CD4-positive, alpha-beta T cell treated with Interleukin-6 at 100 ng/mL for 8 hours (primary cell): ENCODE measurements at places on chromosomes 5 and 9.

GRCh38 chr5:172479784-172480115 lies 25.4 kb upstream of the SH3PXD2B start:
- DNase-seq, result no peak

DNA sequence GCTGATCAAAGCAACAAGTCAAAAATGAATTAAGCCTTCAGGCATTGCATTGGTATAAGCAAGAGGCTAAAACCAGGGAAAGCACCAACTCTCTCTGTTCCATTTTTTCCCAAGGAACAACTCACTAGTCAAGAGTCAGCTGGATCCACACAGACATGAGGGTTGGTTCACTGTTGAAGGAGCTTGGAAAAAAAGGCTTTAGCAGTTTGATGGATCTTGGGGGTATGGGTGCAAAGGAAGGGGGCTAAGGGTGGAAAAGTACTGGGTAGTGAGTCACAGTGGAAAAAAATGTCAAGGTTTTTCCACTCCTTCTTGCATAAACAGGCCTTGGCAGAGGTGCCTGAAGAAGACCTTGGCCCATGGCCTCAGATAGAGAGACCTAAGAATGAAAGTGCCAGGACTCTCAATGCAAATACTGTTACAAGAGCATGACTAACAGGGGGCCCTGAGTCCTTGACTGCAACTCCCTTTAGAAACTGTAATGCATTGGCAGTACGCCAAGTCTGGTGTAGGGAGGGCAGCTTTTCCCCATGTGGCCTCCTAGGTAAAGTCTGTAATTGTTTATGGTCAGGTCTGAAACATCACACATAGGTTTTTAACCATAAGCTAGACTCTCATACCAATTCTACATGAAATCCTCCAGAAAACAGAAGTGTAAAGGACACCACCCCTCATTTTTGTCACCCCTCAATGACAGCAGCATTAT lies 23.7 kb downstream of the ACTL7A start:
- no peak for DNase-seq

DNA sequence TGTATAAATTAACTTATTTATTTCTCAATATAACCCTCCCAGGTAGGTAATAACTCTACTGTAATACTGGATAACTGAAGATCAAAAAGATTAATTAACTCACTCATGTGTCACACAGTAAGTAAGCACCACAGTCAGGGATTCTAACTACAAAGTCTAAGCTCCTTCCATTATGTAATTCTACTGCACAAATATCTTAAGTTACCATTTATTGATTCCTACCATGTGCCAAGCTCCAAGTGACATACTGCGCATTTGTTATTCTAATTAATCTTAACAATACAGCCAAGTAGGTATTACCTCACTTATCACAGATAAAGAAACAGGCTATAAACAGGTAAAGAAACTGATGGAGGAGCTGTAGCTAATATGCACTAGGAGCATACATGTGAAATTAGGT lies 58.3 kb downstream of the RANBP6 start:
- DNase-seq, result no peak

- no peak for DNase-seq
Measured at GRCh38 chr5:128300181-128300580, 216.6 kb downstream of the SLC12A2 start.

GRCh38 chr5:91119981-91120850 lies 262.9 kb downstream of the ARRDC3 start:
- no peak for DNase-seq
